Ascending aorta (tissue), 2 donors: ENCODE measurements at places on chromosomes 1 and 21. TPM values are rescaled to one million over a fixed set of nuclear protein-coding genes. Genes with fewer than 3 reads are reported as not detected.

- DNase-seq = no peak
- H3K27ac ChIP-seq = no peak overlapping the region
- no peaks in the 10 kb centered on the region for H3K27me3 ChIP-seq
- H3K4me3 ChIP-seq = no peak overlapping the region
Measured at GRCh38 chr1:229815076-229815475, 189.0 kb downstream of the URB2 start.

Gene FOXD3
- total RNA-seq = not detected

GRCh38 chr1:82560566-82560965, 759.8 kb downstream of the ADGRL2 start:
- no peaks in the 10 kb centered on the region for H3K36me3 ChIP-seq
- H3K4me3 ChIP-seq = no peak overlapping the region
- H3K4me1 ChIP-seq = peaks cover 20% of the 10 kb centered on the region
- DNase-seq = no peak
- H3K27me3 ChIP-seq = no peaks in the 10 kb centered on the region

DNA sequence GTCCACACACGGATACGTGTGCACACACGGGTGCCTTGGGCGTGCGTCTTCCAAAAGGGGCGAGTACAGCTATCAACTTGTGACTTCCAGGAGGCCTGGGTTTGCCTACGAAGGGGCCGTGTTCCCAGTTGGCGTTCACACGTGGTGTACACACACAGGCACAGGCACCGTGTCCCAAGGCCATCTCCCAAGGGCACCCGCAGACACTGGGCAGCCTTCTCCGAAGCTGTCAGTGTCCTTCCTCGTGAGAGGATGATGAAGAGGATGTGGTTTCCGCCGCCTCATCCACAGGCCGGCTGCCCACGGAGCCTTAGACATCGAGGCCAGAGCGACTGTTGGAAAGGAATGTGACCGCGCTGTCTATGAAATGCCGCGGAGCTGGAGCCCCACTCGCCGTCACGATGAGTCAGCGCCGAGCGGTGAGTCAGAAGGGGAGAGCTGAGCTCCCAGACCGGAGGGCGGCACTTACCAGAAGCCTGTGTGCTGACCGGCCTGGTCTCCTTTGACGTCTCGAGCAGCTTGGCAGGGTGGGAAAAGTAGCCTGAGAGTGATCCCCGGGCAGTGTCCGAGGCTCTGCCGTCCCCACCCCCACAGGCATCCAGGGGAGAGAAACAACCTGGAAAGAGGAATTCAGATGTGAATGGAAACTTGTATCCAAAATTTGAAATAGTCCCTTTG, 141.4 kb upstream of the ARHGEF16 start:
- peaks cover 65% of the 10 kb centered on the region for H3K4me1 ChIP-seq
- DNase-seq = peak; percentile 99
- H3K4me3 ChIP-seq = peak overlapping the region; percentile 57

DNA sequence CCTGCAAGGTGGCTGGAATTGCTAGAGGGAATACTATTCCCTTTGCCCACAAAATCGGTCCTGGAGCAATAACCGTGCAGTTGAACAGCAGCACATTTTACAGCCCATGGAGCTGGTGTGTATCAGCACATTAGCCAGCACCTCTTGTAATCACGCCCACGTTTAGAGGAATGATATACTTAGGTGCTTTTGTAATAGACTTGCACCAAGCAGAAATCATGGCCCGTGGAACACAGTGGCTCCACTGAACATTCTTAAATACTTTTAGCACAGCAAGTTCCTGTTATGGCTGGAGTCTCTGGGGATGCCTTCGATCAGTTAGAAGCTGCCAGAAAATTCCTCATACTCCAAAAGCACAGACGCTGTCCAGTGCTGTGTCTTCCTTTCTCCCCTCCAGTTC, 218.1 kb upstream of the FAM78B start:
- no peaks in the 10 kb centered on the region for H3K4me1 ChIP-seq
- DNase-seq = no peak
- no peak overlapping the region for H3K27ac ChIP-seq
- H3K4me3 ChIP-seq = no peak overlapping the region
